ENCODE measurements at places on chromosomes 12 and 14. TPM values are rescaled to one million over a fixed set of nuclear protein-coding genes. Genes with fewer than 3 reads are reported as not detected.

Gene AMIGO2
- total RNA-seq = 26.6 TPM

Gene HPD
- not detected for total RNA-seq

Gene ESPL1
- total RNA-seq = 0.81 TPM

Gene GPR135
- total RNA-seq = 2.0 TPM

Gene TAS2R14
- total RNA-seq = 3.1 TPM

Gene ARL1
- total RNA-seq = 48.7 TPM

Gene GNB3
- total RNA-seq = 5.6 TPM

Gene ETV6
- 13.2 TPM for total RNA-seq

Gene EXD2
- 12.4 TPM for total RNA-seq

Gene DPPA3
- not detected for total RNA-seq

Gene LTB4R
- total RNA-seq = 10.1 TPM

Gene TMCC3
- 0.71 TPM for total RNA-seq

Gene REM2
- total RNA-seq = 5.7 TPM

Gene RBP5
- 1.1 TPM for total RNA-seq

Gene NUDT14
- 10.3 TPM for total RNA-seq

Gene DAO
- total RNA-seq = not detected

Gene NR4A1
- total RNA-seq = 2.4 TPM

Gene GOLGA3
- 82.1 TPM for total RNA-seq

Gene RERG
- total RNA-seq = 1.2 TPM

Gene LGR5
- not detected for total RNA-seq

Gene DCN
- total RNA-seq = not detected

Gene PLBD1
- 0.25 TPM for total RNA-seq

Gene CNTN1
- total RNA-seq = not detected

Gene CERS5
- total RNA-seq = 55.7 TPM

Measured in naive thymus-derived CD8-positive, alpha-beta T cell (primary cell).